ENCODE measurements at places on chromosomes 3 and 15.

- DNase-seq: no peak
Measured at GRCh38 chr3:144444546-144444945, 472.9 kb downstream of the DIPK2A start.

GRCh38 chr3:195855471-195856409 lies 44.0 kb upstream of the MUC4 start:
- DNase-seq: no peak

DNA sequence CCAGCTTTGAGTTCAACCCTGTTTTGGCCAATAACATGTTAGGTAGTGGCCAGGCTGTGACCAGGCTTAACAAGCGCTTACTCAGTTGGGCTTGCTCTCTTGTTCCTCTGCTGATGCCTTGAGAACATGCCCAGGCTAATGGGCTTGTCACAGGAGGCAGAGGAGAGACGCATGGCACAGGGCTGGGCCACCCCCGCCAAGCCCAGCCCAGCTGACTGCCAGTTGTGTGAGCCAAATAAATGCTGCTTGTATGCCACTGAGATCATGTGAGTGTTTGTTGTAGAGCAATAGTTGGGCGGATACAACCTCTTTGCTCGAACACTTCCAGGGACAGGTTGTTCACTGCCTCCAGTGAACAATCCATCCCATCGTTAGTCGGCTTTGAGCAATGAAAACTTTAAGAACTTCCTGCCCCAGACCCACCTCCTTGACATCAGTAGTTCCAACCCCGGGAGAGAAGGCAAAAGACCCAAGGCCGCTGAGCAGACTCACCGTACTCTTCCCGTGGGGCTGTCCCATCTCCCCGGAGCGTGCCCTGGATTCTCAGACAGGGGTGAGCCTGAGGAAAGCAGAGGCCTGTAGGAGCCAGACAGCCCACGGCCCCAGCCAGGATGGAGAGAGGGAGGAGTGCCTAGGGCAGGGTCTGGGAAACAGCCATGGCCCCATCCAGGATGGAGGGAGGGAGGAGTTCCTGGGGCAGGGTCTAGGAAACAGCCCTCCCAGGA lies 4.1 kb downstream of the PLA2G4F start:
- DNase-seq: peak; percentile 72

- DNase-seq: no peak
Measured at GRCh38 chr3:151091685-151092345, 6.4 kb downstream of the MED12L start.

GRCh38 chr15:63296195-63296594 lies 18.8 kb downstream of the APH1B start:
- DNase-seq: peak; percentile 40

DNA sequence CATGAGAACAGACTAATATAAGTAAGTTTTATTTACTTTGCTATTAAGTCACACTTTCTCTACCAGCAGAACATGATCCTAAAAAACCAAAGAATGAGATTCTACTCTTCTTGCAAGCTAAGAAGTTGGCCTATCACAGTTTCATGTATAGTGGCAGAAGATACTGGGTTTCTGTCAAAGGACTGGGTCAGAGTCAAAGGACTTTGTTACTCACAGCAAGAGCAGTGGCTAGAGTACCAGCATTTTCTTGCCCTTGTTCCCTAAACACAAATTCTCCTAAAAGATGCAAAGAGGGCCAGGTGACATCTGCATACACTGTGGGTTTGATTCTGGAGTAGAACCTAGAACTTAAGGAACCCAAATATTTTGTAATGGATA lies 105.2 kb downstream of the CBLB start:
- DNase-seq: no peak

DNA sequence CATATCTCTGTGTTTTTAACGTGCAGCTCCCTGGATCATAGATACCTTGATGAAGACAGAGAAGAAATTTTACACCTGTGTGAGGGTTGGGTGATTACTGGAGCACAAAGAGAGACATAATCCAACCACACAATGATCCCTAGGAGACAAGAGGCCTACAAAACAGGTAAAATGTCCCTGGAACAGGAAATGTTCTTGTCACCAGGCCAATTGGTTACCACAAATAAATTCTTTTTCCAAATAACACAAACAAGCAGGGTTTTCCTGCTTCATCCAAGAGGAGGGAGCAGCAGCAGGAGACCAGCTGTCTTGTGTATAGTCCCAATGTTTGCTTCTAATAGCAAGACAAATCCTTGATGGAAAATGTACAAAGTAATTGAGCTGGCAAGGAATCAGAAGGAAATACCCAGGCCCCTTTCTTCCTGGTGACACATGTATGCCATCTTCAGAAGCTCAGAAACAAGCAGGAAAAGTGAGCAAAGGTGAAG lies 1.4 kb downstream of the MGLL start:
- DNase-seq: no peak

- no peak for DNase-seq
Measured at GRCh38 chr3:24502690-24503089, 8.0 kb upstream of the THRB start.

GRCh38 chr3:125039131-125040100 lies 16.4 kb downstream of the HEG1 start:
- DNase-seq: peak; percentile 69

DNA sequence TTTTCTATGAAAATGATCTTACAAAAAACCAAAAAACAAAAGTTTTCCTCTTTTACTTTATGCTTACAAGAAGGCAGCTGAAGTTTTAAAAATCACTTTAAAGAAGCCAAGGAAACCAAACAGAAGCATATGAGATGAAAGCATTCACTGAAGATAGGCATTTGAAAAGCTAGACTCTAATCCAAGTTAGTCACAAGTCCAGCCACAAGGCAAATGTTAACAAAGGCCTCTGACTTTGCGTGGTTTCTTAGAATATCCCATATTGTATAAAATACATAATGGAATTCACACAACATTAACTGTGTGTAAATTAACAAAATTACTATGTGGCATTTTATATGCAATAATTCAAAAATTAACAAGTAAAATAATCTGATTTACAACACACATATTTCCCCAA lies 17.7 kb downstream of the MRPL3 start:
- DNase-seq: no peak

DNA sequence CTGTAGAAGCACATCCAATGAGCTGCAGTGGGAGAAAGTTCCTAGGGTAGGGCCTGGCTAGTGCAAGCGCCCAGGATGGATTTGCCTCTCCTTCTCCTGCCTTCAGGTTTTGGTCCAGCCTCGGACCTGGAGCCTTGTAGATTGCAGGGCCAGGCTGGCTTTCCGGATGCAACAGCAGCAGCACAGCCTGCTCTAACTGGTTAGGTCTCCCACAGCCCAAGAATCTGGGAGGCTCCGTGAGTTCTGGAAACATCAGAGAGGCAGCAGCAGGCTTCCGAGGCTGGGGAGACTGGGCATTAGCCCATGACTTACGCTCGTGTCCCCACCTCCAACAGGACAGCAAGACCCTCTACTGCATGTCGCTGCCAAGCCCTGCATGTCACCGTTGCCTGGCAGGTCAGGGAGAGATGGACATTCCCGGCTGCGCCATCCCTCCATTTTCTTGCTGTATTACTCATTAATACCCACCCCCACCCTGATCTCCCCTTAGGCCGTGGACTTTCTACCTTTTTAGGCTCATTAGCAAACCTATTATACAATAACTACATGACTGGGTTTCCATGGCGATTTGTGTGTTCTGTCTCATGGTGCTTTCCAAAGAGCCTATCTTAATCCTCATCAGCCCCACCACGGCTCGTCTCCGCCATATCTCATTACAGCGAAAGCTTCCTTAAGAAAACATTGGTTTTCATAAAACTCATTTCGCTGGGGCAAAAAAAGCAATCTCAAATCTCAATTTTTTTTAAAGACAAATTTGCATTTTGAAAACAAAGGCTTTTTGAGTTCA lies 40.9 kb upstream of the RGMA start:
- DNase-seq: no peak

DNA sequence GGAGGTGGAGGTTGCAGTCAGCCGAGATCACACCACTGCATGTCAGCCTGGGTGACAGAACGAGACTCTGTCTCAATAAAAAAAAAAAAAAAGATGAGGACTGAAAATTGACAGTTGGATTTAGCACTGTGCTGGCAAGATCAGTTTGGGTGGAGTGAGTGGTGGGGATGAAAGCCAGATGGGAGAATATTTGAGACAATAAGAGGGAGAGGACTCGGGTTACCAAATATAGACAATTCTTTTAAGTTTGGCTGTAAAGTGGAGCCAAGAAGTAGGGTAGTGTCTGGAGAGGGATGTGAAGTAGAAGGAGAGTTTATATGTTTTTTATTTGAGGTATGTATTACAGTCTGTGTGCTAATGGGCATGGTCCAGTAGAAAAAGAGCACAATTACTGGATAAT lies 20.4 kb downstream of the TMOD3 start:
- DNase-seq: no peak

DNA sequence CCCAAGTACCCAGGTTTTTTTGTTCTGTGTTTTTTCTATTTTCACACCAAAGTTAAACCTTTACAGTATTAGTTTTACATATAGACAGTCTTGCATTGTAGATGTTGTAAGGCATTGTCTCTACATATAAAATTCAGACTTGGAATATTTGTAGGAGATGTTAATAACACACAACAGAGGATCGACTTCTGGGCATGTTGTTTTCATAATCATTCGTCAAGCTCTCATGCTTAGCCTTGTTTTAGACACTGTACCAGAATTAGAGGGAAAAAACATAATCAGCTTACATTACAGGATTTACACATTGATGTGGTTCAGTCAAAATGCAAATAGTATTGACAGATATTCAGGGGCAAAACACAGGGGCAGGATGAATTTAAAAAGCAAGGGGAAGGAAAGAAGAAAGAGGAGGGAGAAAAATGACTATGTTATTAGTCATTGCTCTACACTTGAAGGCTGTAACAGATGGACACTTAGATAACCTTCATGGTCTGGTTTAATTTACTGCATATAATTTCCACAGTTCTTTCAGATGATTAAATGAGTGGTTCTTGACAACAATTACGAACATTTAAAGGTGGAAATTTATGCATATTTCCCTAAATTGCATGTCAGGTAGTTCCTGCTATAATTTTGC lies 7.5 kb downstream of the CMSS1 start:
- no peak for DNase-seq

GRCh38 chr15:45871121-45871855 lies 236.5 kb downstream of the SQOR start:
- DNase-seq: no peak

DNA sequence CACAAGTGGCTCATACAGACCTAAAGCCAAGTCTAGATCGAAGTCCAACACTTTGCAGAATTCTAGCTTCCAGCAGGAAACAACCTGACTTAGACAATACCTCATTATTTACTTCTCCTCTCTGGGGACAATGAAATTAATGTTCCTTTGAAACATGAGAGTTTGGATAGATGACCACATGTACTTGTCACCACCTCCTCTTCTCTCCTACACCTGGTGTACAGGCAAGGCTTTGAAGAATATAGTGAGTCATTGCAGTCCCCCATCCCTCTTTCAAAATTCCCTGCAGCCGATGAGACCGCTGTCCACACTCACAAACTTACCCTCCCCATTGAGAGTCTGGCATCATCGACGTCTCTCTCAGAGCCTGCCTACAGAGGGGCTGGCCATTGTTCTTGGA lies 189.0 kb upstream of the HES1 start:
- DNase-seq: no peak

DNA sequence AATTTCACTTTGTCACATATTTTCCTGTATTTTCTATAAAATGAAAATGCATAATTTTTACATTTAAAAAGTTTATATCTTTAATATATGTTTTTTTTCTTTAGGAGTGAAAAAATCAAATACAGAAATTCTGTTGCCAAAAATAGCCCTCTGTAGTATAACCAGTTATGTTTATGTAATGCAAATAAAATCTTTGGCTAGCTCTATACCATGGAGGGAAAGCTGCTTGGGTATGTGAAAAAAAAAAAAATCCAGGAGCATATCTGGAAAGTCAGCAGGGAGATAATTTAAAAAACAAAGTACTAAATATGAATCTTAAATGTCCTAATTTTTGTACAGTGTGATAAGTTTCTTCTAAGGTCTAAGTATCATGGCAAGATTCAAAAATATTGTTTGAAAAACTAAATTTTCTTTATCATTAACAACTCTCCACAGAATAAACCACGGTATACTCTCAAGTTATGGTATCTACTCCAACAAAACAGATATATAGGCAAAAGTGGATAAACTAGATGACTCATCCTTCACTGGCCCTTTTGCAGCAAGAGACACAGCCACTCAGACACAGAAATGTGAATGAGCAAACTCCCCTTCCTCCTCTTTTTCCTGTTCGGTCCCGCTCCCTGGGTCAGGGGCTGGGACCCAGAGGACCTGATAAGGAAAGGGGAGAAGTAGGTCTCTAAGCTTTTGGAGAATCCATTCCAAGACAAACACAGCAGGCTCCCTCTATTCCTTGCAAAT lies 66.6 kb downstream of the PDZRN3 start:
- no peak for DNase-seq

GRCh38 chr3:170585937-170586310 lies at the start of gene SLC7A14:
SLC7A14 (minus strand) TSS chr3:170586075; CDS start chr3:170526936, 59,139 bp downstream.
- DNase-seq: no peak

DNA sequence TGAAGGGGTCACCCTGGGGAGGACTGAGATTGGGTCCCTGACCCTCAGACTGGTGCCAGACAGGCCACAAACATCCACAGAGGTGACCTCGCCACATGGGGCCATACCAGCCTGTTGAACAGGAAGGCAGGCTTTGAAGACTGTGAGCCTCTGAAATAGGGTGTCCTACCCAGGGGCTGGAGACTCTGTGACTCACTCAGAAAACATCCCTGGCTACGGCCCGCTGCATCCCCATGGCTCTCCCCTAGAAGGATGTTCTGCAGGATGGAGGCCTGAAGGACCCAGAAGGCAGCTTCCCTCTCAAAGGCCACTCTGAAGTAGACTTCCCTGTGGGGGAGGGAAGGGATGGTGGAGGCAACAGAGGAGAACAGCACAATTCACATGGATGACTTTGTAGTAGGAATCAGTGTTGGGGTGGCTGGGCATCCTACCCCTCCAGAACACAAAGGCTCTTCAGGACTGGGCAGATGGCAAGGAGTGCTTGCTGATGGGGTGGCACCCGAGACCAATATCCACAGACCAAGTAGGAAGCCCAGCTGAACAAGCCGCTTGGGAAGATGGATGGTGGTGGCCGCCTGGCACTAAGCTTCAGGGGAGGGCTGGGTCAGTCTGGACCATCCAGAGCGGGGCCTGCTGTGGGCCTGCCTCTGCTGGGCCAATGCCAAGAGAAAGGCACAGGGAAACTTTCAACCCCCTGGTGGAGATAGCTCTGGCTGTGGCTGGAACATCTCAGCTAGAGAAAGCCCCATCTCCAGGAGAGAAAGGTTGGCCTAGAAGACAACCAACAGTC lies 37.6 kb upstream of the DUSP7 start:
- peak; percentile 38 for DNase-seq

DNA sequence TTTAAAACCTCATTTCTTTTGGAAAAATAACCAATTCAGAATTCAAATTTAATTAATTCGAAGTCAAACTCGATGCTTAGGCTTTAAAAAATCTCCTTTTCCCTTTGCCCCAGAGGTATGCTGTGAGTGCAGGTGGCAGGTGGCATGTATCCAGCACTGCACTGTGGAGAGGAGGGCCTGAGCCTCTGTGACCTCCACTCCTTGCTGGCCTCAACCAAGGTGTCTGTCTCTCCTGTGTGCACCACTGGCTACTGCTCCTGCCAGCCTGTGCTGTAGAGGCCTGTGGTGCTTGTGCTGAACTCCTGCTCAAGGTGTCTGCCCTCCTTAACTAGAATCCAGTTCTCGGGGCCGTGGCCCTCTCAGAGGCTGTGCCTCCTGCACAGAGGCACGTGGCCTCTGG lies 56.2 kb upstream of the NEDD4 start:
- DNase-seq: no peak

GRCh38 chr3:59440285-59441028 lies 390.6 kb upstream of the CFAP20DC start:
- DNase-seq: no peak

- DNase-seq: no peak
Measured at GRCh38 chr3:172146349-172146748, 107.0 kb downstream of the FNDC3B start.

All from thyroid gland (tissue), 4 donors.